ENCODE measurements at places on chromosomes 7 and 10.

DNA sequence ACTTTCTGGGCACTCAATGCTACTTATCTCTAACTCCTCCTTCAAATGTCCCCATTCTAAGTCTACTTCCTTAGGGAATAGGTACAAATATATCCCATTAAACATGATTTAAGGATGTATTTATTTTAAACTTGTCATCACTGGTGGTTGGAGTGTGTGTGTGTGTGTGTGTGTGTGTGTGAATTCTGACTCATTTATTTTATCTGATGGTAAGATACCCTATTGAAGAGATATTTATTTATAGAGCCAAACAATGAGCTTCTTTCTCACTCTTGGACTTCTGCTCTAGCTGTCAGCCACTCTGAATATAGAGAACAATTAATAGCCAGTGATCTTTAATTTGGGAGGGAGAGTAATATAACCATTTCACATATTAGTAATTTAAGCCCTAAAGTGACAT lies 17.8 kb upstream of the MAGI2 start:
- DNase-seq = no peak

GRCh38 chr10:35341521-35341920 lies 5.2 kb downstream of the CCNY start:
- DNase-seq = no peak

- DNase-seq = no peak
These were observed 9.0 kb upstream of the CHUK start for GRCh38 chr10:100238429-100238828.

DNA sequence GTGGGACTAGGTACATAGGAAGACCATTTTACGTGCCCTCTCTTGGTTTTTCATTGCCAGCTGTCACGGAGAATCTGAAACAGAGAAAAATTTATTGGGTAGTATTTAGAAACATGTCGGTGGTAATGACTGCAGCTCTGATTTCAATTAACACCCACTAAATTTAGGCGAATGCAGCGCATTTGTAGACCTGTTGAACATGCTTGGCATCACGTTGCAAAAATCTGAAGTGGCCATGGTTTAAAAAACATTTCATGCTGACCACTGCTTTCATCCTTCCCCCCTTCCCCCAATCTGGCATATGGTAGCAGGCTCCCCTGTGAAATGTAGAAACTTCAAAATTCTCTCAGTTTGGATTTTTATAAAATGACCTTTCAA lies 34.0 kb downstream of the LRMDA start:
- DNase-seq = no peak

DNA sequence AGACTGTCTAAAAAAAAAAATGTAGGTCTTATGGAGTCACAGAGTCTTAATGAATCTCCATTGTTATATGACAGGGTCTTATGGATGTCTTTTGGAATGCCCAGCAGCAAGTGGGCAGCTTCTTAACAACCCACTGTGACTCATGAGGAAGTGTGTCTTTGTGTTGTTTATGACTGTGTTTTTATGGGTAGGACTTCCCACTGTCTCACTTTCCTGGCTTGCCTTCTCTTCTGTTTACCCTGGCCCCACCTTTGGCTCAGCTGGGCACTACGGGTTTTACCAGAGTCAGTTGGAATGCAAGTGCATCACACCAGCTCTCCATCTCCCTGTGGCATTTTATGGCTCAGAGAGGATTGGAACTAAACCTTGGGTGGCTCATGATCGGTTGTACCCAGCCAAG lies 580.5 kb downstream of the AUTS2 start:
- no peak for DNase-seq

DNA sequence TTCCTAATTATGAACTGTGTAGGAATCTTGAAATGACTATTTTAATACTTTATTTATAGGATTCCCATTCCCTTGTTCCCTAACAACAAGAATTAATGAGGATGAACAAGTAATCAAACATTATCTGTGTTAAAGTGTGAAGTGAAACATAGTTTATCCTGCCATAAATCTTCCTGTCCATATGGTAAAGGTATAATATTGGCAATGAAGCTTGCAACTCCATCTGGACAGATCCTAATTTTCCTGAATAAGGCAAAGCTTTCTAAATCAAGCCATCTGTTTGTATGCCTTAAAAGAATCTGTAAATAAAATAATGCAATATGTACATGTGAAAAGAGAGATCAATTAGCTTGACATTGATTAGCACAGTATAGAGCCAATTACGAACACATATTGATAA lies 529.0 kb downstream of the ANKRD7 start:
- DNase-seq = no peak

GRCh38 chr7:150969475-150969874 lies 8.6 kb downstream of the KCNH2 start:
- no peak for DNase-seq

- no peak for DNase-seq
These were observed at the start of gene STEAP4 for GRCh38 chr7:88306590-88307048. TSS of gene STEAP4 (minus strand) at chr7:88306894. CDS start at chr7:88284269, 22,625 bp downstream.

DNA sequence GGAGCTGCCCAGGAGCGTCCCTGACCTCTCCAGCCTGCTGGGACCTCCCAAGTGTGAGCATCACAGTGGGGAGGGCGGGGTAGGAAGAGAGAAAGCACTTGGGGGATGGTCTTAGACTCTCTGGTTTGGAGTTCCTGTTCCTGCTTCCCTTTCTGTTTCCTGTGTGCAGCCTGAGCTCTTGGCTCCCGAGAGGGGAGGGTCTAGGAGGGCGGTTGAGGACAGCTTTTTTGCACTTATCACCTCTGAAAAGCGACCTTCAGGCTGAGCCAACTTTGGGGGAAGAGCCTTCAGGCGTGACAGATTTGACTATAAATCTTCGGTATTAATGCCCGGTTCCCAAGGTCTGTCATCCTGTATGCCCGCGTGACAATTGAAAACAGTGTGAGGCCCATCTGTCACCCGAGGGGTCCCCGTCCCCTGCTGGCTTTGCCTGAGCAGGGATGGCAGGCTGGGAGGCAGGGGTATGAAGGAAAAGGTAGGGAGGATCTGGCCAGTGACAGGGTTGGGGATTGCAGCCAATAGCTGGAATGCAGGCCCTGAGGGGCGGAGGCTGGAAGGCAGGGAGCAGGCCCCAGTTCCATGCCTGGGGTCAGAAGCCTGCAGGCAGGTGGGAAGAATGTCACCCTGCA lies 78.6 kb downstream of the CDH23 start:
- DNase-seq = no peak

DNA sequence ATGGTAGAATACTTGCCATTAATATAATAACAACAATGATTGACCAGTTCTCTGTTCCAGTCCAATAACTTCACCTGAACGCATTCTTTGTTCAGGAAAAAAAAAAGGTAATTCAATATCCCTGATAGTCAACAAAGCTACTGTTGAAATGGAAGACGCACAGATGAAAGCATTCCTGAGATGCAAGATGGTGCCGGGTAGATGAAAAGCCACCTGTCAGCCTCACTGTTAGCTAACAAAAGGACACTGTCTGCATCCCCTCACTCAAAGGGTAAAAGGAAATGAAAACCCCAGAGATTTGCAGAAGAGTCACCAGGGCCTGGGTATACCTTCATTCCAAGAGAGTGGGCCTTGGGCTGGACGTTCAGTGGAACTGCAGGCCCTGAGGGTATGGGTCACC lies 357.4 kb downstream of the PLXNA4 start:
- DNase-seq = no peak

DNA sequence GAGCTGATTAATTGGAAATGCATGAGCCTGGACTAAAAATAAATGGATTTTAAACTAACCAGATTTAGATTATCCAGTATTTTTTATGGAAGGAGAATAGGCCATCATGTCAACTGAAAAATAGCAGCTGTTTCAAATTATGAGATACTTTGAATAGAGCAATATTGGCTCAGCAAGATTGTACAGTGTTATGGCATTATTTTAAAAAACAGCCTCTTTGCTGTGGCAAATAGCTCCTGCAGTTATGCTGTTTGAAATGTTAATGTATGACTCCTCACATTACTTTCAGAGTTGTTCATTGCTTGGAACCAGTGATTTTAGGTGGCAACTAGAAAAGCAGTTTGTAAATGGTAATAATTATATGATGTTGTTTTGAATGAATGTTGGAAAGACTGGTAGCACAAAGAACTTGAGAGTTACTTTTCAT lies 244.5 kb downstream of the KIAA1217 start:
- no peak for DNase-seq

DNA sequence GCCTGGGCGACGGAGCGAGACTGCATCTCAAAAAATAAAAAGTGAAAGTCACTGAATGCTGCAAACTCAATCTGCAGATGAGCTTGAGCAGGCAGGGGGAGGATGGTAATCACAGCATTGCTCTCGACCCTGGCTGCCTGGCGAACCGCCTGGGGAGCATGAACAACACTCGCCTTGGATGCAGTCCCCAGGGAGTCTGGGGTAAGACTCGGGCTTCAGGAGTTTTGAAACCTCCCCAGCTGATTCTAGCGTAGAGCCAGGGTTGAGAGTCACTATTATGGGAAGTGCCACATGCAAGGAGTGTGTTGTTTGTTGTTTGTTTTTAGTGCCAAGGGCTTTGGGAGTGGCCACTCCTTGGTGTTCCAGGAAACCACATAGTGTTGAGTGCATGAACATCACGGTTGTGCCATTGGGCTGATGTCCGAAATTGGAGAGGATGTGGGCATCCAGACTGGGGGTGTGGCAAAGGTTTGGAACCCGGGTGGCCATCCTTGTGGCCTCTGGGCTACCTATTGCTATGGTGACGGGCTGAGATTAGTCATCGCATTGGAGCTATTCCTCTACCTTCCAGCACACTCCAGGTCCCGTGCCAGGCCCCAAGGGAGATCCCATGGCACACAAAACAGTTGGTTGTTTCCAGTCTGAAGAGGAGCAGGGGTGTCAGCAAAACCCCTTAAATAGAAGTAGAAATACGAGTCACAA lies 92.6 kb downstream of the RGS10 start:
- DNase-seq = no peak

DNA sequence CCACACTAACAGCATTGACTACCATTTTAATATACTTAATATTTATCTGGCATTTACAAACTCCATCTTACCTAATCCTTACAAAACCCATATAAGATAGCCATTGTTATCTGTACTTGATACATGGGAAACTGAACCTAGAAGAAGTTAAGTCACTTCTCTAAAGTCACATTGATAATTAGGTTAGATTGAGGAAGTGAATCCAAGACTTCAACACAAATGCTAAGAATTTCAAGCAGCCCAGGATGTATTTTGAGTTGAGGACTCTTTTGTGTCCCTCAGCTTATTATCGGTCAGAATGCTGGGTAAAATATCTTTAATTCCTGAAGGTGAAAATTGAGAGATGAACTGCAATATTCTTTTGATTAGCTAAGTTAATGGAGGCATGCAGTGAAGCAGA lies 465.5 kb downstream of the PHTF2 start:
- no peak for DNase-seq

GRCh38 chr10:5862360-5862961 lies 27.2 kb downstream of the ANKRD16 start:
- DNase-seq = no peak

- DNase-seq = no peak
These were observed 27.4 kb upstream of the GRID1 start for GRCh38 chr10:86393862-86394455.

- DNase-seq = no peak
These were observed 72.1 kb upstream of the FHIP2A start for GRCh38 chr10:114749510-114749909.

Measured in glomerular endothelial cell (primary cell).